ENCODE measurements at places on chromosomes 6 and 20.

GRCh38 chr6:157552081-157552747, 171.2 kb downstream of the ZDHHC14 start:
- DNase-seq, result no peak

GRCh38 chr6:47075741-47076421, 33.7 kb upstream of the ADGRF1 start:
- no peak for DNase-seq

DNA sequence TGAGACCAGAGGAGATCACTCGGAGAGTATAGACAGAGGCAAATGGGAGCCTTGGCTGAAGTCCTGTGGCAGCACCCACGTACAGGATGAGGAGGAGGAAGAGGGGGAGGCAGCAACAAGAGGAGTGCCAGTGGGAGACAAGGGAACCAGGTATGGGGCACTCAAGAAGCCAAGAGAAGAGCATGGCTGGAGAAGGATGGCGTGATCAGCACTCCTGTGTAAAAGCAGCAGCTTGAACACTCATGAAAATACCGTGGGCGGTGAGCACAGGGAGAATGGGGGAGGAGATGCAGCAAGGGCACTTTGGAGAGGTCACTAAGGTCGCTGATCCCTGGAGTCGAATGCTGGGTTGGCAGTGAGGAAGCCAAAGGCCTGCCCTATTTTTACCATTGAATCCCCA, 51.2 kb upstream of the PRND start:
- no peak for DNase-seq

GRCh38 chr20:59299945-59300332, 472 bp upstream of the EDN3 start:
- DNase-seq, result no peak

DNA sequence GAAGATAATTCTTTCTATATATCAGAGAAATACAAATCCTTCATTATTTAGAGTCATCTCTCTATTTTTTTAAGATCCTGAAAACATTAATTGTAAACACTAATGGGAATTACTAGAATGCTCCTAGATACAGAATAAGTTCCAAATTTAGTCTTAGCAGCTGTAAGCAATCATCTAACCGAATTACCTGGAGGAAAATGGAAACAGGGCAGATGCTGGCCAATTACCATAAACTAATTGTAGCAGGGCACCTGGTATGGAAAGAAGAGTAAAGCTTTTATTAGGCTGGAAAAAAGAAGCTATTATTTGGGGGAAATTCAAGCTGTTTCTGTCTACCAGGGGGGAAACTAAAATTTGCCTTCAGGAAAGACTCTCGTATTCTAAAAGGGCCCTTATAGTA, 257.5 kb downstream of the MMUT start:
- DNase-seq, result no peak

DNA sequence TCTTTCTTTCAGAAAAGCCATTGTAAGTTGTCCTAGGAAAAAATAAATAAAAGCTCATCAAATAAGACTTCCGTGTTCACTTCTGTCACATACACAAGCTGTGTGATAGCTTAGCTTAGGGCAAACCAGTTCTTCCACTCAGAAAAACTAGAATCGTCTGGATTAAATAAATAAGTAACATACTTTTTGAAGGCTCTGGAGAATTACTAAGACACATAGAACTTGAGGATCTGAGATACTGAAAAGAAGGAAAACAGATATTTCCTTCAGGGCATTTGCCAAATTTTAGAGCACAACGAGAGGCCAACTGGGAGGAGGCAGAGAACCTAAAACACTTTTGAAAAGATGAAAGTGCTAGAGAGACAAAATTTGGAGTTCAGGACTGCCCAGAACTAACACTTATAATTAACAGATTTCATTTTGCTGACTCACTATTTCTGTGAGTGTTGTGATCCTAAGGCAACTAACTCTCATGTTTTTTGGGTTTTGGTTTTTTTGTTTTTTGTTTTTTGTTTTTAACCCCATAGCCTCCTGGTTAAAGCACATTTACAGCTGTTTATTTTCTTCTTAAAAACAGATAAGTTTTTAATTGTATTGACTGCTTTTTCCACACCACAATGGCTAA, 38.7 kb upstream of the THEMIS start:
- DNase-seq, result no peak

DNA sequence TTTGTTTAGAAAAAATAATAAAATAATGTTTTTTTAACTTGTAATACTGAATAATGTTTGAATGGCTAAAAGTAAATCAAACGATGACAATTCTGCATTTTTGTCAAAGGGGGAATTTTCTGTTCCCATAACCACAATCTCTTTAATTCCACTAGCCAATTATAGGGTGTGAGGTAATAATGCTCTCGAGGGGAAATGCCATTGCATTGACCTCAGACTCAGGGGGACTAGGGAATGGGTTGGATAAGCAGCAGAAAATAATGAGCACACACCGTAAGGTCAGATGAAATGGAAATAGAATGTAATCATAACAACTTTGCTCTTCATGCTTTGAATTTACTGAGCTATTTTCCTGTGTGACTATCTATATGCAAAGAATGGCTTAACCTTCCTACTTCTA, 584.7 kb downstream of the RFPL4B start:
- DNase-seq, result no peak

GRCh38 chr6:170045981-170046667, 244.8 kb downstream of the DLL1 start:
- no peak for DNase-seq

GRCh38 chr6:37862430-37862829, 42.9 kb downstream of the ZFAND3 start:
- no peak for DNase-seq

- no peak for DNase-seq
Observed at GRCh38 chr6:140269591-140270165, 895.2 kb upstream of the CITED2 start.

GRCh38 chr20:32110173-32110704, 725 bp downstream of the TM9SF4 start:
- no peak for DNase-seq

GRCh38 chr20:63466250-63466825, 6.1 kb downstream of the KCNQ2 start:
- DNase-seq, result no peak

GRCh38 chr6:148747145-148747470, 278 bp downstream of the UST start:
- DNase-seq, result peak; percentile 76

DNA sequence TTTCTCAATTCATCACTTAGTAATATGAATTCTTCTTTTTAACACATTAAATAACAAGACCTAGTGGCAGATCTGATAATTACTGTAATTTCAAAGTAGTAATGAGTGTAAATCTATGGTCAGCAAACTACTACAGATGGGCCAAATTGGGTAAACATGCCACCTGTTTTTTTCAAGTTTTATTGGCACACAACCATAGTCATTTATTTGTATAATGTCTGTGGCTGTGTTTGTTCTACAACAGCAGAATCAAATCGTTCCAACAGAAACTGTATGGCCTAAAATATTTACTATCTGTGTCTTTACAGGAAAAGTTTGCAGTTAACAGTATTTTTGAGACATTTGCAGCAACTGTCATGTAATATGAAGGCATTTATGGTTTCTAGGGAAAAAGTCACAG, 86.1 kb upstream of the EYA2 start:
- no peak for DNase-seq

DNA sequence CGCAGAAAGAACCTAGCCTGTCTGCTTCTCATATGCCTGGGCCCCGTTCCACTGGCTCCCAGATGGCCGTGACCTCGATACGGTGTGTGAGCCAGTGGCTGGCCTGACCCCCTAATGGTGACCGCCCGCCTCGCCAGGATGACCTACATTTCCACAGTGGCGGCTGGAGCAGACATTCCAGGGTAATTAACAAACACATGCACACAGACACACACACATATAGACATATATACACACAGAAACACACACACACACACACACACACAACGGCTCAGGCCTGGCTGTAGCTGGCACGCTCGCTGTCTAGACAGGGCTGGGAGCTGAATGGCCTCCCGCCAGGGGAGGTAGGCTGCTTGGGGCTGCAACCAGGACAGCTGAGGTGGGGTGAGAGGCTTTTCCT, 227.1 kb downstream of the ANKRD60 start:
- DNase-seq, result peak; percentile 69

DNA sequence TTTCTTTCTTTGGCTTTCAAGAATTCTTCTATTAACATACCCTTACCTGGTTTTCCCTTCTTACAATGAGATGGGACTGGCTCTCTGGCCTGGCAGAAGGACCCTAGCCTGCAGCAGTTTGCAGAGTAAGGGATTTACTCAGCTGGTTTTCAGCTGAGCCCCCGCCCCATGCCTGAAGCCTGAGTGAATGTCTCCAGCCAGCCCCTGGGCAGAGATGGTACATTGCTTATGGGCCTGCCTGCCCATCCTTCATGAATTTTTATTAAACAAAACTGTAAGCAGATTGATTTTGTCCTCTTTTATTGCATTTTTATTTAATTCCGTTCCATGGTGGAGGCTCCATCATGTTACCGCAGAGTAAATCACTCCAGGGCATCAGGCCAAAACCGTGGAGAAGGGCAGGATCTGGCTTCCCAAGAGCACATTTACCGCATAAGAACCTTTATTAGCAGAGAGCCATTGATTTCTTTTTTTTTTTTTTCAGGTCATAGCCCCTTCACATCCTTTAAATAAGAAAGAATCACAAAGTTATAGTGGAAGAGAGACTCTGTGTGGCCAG, 316.2 kb downstream of the DHX35 start:
- DNase-seq, result no peak

DNA sequence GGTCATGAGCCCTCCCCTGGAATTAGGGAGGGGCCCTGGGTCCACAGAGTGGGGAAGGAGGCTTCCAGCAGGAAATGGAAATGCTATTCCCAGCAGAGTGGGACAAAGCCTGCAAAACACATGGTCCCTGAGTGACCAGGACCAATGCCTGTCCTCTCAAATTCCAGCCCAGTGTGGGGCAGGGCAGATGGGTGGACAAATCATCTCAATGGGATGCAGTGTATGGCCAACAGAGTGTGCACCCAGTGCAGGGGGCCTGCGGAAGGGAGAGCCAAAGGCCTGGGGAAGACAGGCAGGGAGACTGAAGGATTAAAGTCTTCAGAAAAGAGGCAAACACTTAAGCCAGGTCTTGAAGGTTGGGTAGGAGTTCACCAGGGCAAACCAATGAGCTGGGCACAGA, 28.7 kb upstream of the PHACTR3 start:
- no peak for DNase-seq

GRCh38 chr6:166364456-166364855, 18.3 kb downstream of the MPC1 start:
- DNase-seq, result no peak

- no peak for DNase-seq
Observed at GRCh38 chr6:75579951-75580350, 21.7 kb upstream of the SENP6 start.
